NCI-H748 treated with DMSO at 0.1 percent for 48 hours (cell line): ENCODE measurements at places on chromosomes 2 and 18.

DNA sequence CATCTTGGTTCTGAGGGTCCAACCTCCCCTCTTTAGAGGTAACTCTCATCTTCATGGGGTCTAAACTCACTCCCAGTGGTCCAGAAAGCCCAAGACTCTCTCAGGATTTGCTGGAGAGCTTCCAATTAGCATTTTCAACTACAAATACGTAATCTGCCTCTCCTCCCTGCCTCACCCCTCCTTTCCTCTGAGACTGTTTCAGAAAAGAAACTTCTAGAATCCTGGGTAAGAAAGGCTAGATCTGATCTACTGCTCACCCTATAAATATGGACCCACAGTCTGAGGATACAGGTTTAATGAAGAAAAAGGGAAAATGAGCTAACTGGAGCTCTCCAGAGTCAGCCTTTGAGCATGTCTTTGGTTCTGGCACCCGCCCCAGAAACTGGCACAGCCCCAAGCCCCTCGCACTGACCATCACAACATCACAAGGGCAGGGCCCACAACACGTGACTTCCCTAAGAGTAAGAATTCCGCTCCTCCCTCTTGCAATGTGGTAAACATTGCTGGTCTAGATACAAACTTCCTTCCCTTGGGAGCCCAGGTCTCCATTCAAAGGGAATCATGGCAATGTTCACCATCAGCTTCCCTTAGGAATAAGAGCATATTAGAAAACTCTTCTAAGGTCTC, 21.7 kb upstream of the IHH start:
- no peak for DNase-seq

- no peak for DNase-seq
These were observed 22.9 kb upstream of the SSB start for GRCh38 chr2:169775765-169776164.

GRCh38 chr18:26482569-26482968, 65.8 kb downstream of the KCTD1 start:
- no peak for DNase-seq

GRCh38 chr2:12326449-12327190, 390.1 kb upstream of the TRIB2 start:
- DNase-seq: no peak

DNA sequence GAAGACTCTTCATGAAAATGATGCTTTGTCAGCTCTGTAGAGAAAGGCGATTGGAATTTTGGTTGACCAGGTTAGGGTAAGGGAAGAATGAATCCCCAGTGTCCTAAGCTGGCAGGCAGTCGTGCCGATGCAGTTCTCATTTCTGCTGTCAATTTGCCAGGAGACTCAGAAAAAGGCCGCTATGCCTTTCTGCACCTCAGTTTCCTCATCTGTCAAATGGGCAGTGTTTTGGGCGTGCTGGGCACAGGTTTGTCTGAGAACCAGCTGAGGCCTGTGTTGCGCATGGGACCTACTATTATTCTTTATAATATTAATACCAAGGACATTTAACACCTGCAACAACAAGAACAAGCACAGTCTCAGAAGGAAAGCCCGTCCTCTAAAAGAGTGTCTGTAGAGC, 50.3 kb downstream of the HPCAL1 start:
- no peak for DNase-seq

GRCh38 chr2:23756593-23757292, 170.2 kb downstream of the ATAD2B start:
- DNase-seq: no peak

GRCh38 chr18:37381554-37381953, 184.0 kb downstream of the CELF4 start:
- no peak for DNase-seq

GRCh38 chr2:134359367-134360081, 105.7 kb downstream of the MGAT5 start:
- peak; percentile 30 for DNase-seq
